ENCODE measurements at places on chromosomes 6 and 20.

DNA sequence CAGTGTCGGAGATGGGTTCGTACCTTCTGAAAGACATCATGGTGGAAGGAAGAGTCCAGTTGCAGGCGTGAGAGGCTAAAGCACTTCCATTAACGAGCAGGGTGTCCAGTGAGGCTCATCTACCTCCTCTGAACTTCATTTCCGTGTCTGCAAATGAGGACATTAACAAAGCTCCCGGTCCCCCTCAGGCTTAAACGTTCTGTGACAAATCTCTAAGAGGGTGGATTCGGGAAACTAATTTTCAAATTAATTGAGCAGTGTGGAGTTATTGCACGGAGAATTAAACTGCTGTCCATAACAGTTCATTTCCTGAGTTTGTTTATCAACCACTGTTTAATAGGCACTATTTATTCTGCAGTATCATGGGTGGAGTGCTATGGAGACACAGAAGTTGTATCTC is 68.2 kb downstream of the TRMT6 start:
- no peak for DNase-seq

GRCh38 chr6:31806470-31807272 is at the start of gene LSM2:
LSM2 (minus strand) TSS chr6:31806966; CDS start chr6:31806757, 209 bp downstream.
- DNase-seq, result peak; percentile 97

GRCh38 chr6:28551891-28552666 is 26.4 kb downstream of the GPX5 start:
- no peak for DNase-seq

- DNase-seq, result no peak
Measured at GRCh38 chr6:158408552-158409130, 96.4 kb downstream of the TULP4 start.

GRCh38 chr20:22348010-22348409 is 236.4 kb downstream of the FOXA2 start:
- no peak for DNase-seq

DNA sequence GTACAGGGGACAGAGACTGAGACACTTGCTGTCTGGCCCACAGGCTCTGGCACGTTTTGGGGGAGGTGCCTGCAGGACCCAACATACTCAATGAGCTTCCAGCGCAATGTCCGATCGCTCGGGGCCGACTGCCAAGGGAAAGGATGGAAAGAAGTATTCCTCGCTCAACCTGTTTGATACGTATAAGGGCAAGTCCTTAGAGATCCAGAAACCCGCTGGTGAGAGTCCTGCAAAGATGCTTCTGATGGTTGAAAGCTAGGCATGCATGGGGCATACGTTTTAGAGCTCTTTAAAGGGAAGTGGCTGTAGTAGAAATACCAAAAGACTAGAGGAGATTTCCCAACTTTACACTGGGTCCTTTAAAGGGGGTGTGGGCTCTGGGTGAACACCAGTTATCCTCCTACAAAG is 2.2 kb downstream of the PRRC2A start:
- DNase-seq, result no peak

DNA sequence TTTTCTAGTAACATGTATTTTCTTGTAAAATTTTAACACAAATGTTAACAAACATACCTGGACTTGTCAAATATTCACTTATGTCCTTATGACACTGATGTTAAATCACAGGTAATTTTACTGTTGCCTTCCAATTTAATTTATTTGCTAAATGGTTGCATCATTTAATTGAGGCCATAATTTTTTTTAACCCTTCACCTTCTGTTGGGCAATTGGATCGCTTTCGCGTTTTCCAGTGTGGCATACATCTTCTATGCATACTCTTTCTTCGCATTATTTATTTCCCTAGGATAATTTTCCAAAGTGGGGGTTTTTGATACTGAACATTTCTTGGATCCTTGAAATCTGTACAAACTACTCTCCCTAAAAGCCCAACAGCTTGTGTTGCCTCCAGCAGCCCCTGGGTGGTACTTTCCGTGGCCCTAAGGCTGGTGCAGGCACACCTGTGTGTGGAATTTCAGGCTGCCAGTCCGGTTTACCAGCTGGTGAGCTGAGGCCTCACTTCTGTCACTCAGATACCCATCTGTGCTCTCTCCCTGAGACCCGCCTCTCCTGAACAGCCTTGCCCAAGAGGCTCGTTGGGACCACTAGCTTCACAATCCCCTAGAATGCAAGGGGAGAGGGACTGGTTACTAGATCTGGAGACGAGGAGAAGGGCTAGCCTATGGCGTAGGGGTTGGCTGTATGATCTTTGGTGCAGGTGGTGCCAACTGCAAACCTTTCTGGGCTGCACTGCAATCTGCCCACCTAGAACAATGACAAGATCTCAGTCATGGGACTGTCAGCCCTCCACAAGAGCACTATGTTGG is 11.2 kb upstream of the C20orf144 start:
- DNase-seq, result no peak

DNA sequence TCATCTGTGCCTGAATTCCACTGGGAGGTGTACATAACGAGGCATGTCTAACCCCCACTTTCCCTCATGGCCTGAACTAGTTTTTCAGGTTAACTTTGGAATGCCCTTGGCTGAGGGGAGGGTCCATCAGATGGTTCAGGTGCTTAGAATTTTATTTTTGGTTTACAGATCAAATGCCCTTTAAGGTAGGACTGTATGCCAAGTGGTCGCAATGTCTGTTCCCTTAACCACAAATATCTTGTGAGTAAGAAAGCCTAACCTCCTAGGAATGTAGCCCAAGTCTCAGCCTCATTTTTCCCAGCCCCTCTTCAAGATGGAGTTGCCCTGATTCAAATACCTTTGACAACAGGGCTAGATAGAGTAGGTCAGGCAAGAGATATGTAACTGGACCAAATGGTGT is 78.4 kb downstream of the RNASET2 start:
- DNase-seq, result no peak

DNA sequence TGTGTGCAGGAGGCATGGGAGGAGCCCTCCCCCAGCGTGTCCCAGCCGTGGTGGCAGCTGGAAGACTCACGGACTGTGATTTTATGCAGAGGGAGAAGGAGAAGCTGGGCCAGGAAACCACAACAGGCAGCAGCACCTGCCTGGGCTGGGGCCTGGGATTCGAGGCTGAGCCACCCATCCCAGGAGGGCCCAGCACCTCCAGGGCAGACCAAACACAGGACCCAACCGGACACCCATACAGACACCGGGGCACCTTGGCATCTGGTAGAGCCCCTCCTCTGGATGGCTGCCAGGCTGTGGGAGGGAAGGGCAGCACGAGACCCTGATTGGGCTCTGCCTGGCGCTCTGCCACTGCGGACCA is 41.7 kb upstream of the CHRNA4 start:
- no peak for DNase-seq

GRCh38 chr20:10987651-10988383 is 314.0 kb upstream of the JAG1 start:
- no peak for DNase-seq

Data from stimulated activated CD4-positive, alpha-beta T cell treated with anti-CD3 and anti-CD28 coated beads, Interleukin-15, amount 100 ng/mL, for 48 hours (primary cell).